Right cardiac atrium (tissue), 5 donors: ENCODE measurements at places on chromosomes 11 and 22. TPM values are rescaled to one million over a fixed set of nuclear protein-coding genes. Genes with fewer than 3 reads are reported as not detected.

GRCh38 chr11:60947700-60948099 lies 4.3 kb downstream of the SLC15A3 start:
- DNase-seq = no peak

- DNase-seq = no peak
Measured at GRCh38 chr22:45750626-45751025, 79.0 kb downstream of the ATXN10 start.

- DNase-seq = no peak
Measured at GRCh38 chr22:33110562-33111163, 52.5 kb upstream of the SYN3 start.

DNA sequence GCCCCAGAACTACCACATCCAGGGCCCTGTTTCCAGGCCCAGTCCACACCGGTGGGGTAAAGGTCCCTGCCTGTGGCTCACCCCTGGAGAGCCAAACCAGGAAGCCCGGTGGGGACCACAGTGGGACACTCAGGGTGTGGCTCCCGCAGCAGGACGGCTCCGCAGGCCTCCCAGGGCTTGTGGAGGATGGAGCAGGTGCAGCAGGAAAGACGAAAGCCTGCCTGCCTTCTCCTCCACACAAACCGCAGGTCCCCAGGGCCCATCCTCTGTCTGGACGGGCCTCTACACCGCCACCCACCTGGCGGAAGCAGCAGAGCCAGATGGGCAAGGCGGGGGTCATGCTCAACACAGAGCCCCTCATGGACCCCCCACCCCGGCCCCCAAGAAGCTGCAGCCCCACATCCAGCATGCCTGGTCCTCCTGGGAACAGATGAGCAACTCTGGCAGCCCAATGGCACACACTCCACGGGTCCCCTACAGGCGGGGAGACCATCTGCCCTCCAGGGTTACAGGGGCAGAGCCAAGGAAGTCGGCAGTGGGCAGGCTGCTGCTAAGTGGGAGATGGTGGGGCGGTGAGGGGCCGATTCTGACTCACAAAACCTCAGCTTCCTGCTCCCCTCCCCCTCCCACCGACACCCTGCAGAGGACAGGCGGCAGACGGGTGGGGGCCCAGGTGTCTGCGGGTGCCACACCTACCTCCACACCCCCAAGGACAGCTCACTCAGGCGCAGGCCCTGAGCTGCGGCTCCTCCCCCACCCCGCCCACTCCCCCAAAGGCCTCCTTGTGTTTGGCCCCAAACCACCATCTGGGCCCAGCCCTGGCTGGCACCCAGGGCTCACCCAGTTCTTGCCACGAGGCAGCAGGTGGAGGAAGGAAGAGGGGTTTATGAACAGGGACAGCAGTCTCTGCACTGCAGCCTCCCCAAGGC lies 5.2 kb downstream of the SBF1 start:
- peak; percentile 49 for DNase-seq

DNA sequence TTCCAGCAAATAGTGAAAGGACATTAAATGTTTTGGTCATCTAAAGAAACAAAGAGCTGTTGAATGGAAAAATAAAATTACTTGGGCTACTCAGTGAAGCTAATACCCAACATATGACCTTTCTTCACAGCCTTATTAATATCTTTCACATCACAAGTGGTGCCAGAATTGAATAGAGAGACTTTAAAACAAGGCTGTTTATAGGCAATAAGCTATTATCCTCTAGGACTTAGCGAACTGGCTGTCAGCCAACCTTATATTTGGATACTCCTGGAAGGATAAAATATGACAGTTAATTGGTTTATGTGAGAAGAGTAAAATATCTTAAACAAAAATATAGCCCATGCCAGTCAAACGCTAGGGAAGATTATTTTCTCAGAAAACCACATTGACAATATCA lies 225.5 kb upstream of the BLID start:
- DNase-seq = no peak

DNA sequence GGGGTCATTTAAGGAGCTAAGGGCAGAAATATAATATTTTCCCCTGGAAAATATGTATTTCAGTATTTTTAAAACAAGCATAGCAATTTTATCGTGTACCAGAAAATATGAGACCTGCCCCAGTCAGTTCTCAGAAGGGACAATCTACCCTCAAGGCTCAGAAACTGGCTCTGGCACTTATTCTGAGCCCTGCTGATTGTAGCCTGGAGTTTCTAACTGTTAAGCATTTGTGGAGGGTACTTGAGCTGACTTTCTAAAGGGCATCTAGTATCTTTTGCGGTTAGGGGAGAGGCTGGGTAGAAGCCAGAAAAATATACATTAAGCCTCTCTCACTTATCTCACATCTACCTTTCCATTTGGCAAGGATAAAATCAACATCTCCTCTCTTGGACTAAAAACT lies 71.3 kb upstream of the FSHB start:
- DNase-seq = no peak

DNA sequence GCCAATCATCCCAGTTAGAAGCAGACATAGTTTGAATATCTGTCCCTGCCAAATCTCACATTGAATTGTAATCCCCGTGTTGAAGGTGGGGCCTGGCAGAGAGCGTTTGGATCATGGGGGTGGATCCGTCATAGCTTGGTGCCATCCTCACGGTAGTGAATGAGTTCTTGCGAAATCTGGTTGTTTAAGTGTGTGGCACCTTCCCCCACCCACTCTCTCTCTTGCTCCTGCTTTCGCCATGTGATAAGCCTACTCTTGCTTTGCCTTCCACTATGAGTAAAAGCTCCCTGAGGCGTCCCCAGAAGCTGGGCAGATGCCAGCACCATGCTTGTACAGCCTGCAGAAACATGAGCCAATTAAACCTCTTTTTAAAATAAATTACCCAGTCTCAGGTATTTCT lies 5.0 kb upstream of the CCDC81 start:
- DNase-seq = no peak

DNA sequence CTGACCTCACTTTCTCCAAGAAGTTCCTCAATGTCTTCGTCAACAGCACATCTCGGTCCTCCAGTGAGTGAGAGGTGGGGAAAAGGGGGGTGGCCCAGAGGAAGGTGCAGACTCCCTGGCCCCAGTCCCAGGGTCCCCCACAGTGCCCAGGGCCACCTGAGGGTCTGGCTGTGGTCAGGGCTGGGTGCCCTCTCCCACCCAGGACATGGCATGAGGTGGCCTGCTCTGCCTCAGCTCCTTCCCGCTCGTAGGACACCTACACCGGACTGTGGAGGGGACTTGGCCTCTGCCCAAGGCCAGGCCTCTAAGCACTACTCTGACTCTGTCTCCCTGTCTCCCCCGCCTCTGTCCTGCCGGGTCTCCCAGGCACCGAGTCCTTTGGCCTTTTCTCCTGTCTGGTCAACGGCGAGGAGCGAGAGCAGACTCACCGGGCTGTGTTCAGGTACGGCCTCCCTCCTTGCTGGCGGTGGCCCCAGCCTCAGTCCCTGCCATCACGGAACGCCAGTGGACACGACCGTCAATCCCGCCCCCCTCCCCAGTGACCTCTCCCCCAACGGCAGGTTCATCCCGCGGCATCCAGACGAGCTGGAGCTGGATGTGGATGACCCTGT lies 4.5 kb downstream of the MAPK8IP2 start:
- peak; percentile 42 for DNase-seq

DNA sequence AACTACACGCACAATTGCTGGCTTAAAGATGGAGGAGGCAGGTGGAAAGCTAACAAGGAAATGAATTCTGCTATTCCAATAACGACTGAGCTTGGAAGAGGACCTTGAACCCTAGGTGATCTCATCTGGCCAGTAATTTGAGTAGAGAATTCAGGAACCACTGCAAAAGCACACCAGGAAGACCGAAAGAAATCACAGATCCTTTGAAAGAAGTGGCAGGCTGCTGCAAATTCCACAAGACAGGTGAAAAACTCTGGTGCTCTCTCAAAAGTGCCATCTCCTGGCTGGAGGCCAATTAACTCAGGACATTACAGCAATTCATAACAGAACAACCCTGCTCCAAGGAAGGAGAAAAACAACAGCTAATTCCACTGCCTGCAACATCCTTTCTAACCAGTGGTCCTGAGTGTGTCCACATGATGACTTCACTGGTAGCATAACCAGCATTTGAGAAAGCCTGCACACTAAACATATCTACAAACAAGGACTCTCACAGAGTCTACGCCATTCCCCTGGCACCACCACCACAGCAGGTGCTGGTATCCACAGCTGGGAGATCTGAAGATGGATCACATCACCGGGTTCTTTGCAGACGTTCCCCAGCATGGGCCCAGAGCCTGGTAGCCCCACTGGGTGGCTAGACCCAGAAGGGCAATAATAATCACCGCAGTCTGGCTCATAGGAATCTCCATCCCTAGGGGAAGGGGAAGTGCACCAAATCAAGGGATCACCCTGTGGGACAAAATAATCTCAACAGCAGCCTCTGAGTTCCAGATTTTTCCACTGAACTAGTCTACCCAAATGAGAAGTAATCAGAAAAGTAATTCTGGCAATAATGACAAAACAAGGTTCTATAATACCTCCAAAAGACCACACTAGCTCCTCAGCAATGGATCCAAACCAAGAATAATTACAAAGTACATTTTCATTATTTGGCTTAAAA lies 44.9 kb upstream of the CLTCL1 start:
- no peak for DNase-seq

- no peak for DNase-seq
Measured at GRCh38 chr11:83865636-83866461, 579.7 kb upstream of the CCDC90B start.

- DNase-seq = no peak
Measured at GRCh38 chr11:102729849-102730815, 5.4 kb upstream of the MMP8 start.

GRCh38 chr11:96309016-96309642 lies 33.9 kb downstream of the MAML2 start:
- no peak for DNase-seq

DNA sequence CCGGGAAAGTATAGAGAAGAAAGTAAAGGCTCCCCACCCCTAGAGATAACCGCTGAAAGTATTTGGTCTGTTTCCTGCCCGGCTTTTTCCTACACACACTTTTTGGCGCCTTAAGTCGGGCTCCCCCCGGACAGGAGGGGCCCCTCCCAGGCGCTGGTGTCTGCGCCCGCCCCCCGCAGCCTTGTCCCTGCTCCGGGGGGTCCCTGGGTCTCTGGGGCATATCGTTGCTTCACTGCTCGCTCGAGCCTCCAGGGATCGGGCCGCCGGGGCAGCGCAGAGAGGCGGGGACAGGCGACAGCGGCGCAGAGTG lies 928 bp upstream of the CRACR2B start:
- DNase-seq = no peak

GRCh38 chr22:26903030-26903856 lies 245.9 kb downstream of the MIAT start:
- peak; percentile 53 for DNase-seq

DNA sequence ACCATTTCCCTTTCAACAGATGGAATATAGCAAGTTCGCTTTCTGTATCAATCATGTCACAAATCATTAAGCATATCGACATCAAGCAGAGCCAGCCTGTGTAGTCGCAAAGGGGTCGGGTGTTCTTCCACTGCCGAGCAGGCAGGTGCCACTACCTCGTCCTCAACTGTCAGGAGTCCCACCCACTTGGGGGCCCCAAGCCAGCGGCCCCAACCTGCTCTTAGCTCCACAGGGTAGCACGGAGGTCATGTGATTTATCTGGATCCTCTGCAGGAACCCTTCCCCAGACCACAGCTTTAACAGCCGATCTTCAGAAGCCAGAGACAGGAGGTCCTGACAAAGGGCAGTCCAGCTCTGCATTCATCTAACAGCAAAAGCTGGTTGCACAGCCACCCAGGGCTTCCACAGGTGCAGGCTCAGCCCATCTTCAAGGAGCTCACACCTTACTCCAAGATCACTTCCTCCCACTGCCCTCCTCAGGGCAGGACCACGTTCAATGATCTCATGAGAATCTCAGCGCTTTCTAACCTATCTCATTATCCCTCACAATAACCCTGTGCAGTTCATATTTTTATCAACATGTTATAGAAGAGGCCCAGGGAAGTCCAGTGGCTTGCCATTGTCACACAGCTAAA lies 110.2 kb downstream of the TRIM29 start:
- no peak for DNase-seq

GRCh38 chr11:43984519-43985385 lies 42.3 kb downstream of the C11orf96 start:
- DNase-seq = peak; percentile 49

DNA sequence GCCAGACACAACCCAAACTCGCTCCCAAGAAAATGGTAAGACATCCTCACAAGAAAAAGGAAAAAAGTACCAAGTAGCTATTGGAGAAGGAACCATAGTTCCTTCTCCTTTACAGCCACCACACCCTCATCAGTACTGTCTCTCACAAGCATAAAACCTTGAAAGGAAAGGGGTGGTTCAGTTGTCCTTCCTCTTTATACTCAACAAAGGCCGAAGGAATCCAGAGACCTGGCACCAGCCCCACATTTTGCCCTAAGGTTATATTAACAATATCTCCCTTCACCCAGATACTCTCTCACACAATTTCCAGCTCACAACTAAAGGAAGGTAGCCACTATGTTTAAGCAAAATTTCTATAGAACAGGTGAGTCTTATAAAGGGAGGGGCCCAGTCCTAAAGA lies 8.5 kb downstream of the FHIP1B start:
- peak; percentile 58 for DNase-seq

GRCh38 chr11:116727990-116728389 lies 44.8 kb downstream of the BUD13 start:
- no peak for DNase-seq

GRCh38 chr22:35977136-35977535 lies 51.5 kb downstream of the RBFOX2 start:
- no peak for DNase-seq

DNA sequence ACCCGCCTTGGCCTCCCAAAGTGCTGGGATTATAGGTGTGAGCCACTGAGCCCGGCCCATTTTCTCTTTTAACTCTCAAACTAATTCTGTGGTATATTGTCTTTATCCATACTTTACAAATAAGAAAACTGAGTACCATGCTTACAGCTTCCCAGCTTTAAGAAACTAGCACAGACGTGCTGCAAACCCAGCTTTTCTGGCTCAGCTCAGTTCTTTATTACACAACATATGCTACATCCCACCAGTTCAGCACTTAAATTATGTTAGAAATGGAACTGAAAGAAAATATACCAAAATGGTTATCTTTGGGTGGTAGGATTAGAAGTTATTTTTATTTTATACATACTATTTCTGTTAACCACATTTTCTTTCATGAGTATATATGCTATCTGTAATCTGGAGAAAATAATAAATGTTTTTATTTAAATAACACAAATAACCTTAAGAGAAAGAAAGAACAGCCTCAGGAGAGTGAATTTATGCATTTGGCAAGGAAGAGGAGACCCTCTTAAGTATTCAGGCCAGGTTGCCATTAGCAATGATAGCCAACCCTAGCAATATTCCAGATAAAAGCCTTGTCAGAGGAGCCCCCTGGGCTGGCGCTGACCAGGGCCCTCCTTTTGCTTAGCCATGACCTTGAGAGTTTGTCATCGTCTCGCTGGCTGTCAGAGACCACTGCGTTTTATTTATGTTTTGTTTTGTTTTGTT lies 33.8 kb downstream of the SLN start:
- DNase-seq = no peak

GRCh38 chr11:44322243-44322642 lies 12.3 kb upstream of the ALX4 start:
- DNase-seq = no peak

- no peak for DNase-seq
Measured at GRCh38 chr11:64656862-64657261, 65.8 kb downstream of the SLC22A12 start.

The MIOX gene
- total RNA-seq = not detected

The ATG13 gene
- 55.1 TPM for total RNA-seq

The CADM1 gene
- 42.6 TPM for total RNA-seq

The MS4A8 gene
- not detected for total RNA-seq

The CHADL gene
- total RNA-seq = 24.2 TPM

The FOLH1 gene
- 0.72 TPM for total RNA-seq

The POTEH gene
- not detected for total RNA-seq

The OR8I2 gene
- not detected for total RNA-seq

The MACROD1 gene
- 62.2 TPM for total RNA-seq

The OR8G5 gene
- total RNA-seq = not detected
